ENCODE measurements at places on chromosomes 16 and 17.
A peak's percentile ranks its signal among the peaks of the same experiment; 100 is the strongest.

GRCh38 chr17:29571883-29572681, 3.6 kb downstream of the TP53I13 start:
- H3K4me1 ChIP-seq: peaks cover 7% of the 10 kb centered on the region
- H3K27me3 ChIP-seq: peaks cover 9% of the 10 kb centered on the region
- no peak for DNase-seq
- peak overlapping the region; percentile 55 for H3K4me3 ChIP-seq
- no peaks in the 10 kb centered on the region for H3K36me3 ChIP-seq
- H3K27ac ChIP-seq: no peak overlapping the region

- peaks cover 3% of the 10 kb centered on the region for H3K27me3 ChIP-seq
- no peak overlapping the region for H3K4me3 ChIP-seq
- no peaks in the 10 kb centered on the region for H3K36me3 ChIP-seq
- H3K4me1 ChIP-seq: peaks cover 29% of the 10 kb centered on the region
Measured at GRCh38 chr17:4345581-4346252, 20.8 kb downstream of the UBE2G1 start.

DNA sequence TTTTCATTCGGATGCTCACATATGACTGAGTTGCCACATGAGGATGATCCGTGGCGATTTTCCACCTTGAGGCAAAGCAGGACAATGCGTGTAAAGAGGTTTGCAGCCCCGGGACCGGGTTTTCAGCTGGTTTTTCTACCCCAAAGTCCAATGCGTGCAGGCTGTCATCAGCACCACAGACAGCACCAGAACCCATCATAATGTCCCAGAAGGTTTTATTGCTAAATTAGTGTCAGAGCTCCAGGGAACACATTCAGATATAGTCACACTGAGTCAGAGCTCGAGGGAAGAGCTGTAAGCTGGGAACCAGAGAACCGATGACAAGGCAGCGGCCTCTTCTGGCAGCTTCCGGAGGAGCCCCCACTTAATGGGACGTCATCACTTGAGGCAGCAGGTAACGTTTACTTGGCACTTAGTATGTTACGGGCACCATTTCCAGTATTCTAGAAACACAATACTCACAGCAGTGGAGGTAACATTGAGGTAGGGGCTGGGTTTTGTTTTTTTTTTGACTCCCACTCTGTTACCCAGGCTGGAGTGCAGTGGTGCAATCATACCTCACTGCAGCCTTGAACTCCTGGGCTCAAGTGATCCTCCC, 8.9 kb upstream of the NAGPA start:
- H3K36me3 ChIP-seq: no peaks in the 10 kb centered on the region
- H3K4me1 ChIP-seq: no peaks in the 10 kb centered on the region
- H3K27me3 ChIP-seq: peaks cover 2% of the 10 kb centered on the region
- no peak for DNase-seq
- H3K27ac ChIP-seq: no peak overlapping the region
- no peak overlapping the region for H3K4me3 ChIP-seq

DNA sequence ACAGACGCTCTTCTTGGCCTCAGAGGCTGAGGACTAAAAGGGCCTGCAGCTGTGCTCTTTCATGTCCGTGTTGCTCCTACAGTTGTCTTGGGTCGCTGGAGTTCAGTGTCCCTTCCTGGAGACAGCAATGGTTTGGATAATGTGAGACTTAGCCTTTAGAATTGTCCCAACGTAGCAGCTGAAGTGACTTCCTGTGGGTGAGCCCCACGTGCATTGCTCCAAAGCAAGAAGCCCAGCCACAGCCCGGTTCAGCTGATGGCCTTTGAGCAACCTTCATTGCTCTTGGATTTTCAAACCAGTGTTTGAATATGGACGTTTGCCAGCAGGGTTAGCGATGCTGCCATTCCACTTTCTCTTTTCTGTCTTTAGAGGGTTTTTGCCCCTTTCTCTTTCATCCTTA, 19.7 kb downstream of the TMEM11 start:
- no peak overlapping the region for H3K4me3 ChIP-seq
- peaks cover 4% of the 10 kb centered on the region for H3K36me3 ChIP-seq

- DNase-seq: no peak
- H3K27ac ChIP-seq: no peak overlapping the region
- H3K36me3 ChIP-seq: peaks cover 14% of the 10 kb centered on the region
- no peak overlapping the region for H3K4me3 ChIP-seq
- H3K4me1 ChIP-seq: no peaks in the 10 kb centered on the region
- H3K27me3 ChIP-seq: no peaks in the 10 kb centered on the region
Measured at GRCh38 chr17:43528319-43528987, 17.7 kb downstream of the ETV4 start.

GRCh38 chr16:51095084-51095881, 55.8 kb downstream of the SALL1 start:
- no peak overlapping the region for H3K4me3 ChIP-seq
- H3K27ac ChIP-seq: no peak overlapping the region
- peaks cover 8% of the 10 kb centered on the region for H3K27me3 ChIP-seq
- no peaks in the 10 kb centered on the region for H3K4me1 ChIP-seq

All from immature natural killer cell (primary cell).